ENCODE measurements at places on chromosomes 2 and 18.

DNA sequence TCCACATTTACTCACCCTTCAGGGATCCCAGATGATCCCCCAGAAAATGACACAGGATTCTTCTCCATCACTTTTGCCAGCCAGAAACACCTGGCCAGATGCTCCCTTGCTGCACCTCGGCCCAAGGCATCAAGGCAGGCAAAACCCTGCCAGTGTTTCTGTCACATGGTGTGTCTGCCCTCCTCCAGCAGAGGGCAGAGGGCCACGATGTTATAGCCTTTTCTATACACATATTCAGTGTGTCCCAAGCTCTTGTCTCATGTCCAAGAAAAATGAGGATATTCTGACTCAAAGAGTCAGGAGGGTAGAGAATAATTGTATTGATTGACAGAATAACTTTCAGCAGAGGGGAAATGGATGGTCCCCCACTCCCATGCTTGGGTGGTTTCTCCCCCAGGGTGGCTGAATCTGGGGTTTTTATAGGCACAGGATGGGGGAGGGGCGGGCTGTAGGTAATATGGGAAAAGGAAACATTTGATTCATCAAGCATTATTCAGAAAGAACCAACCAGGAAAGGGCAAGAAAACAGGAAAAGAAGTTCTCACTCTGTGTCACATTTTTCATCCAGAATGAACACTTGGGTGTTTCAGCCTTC is 933.9 kb downstream of the TRIB2 start:
- no peak for DNase-seq

- DNase-seq: no peak
Observed at GRCh38 chr2:239866350-239866749, 158.8 kb downstream of the NDUFA10 start.

DNA sequence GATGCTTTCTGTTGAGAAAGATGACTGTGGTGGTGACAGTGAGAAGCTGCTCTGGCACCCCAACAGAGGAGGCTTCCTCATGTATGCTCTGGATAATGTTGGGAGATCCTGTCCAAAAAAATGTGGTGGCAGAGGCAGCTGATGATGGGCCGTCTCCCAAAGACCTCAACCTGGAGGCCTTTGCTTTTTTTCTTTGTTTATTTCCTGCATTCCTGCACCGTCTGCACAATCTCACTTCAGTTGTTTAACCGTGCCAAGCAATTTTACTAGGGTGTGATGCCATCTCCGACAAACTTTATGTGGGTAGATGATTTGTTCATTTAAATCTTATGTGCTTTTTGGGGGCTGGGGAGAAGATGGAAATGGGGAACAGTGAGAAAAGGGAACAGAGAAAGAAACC is 62.2 kb upstream of the IGFBP5 start:
- no peak for DNase-seq

DNA sequence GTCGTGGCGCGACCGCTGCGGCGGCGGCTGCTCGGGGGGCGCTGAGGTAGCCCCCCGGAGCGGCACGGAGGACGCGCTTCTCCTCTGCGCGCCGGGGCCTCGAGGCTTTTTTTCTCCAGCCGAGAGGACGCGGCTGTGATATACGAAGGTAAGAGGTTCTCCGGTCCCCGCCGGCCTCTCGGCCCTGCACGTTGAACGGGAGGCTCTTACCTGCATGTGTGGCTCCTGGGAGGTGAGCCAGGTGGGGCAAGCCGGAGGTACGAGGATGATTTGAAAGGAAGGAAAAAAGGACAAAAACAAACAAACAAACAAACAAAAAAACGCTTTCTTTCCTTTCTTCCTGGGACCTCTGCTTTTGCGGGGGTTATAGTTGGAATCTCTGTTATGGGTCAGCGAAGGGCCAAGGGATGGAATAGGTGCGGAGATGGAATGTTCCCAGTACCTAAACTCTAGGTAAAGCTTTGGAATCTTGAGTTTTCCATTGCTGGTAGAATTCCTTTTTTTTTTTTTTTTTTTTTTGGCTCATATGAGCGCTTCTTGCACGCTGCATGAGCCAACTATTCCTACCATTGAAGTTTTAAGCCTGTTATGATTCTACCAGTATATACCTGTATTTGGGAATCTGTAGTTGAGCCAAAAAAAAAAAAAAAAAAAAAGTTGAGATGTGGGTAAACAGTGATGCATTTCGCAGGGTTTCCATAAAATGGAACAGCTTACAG is 674 bp downstream of the PTPN4 start:
- no peak for DNase-seq

DNA sequence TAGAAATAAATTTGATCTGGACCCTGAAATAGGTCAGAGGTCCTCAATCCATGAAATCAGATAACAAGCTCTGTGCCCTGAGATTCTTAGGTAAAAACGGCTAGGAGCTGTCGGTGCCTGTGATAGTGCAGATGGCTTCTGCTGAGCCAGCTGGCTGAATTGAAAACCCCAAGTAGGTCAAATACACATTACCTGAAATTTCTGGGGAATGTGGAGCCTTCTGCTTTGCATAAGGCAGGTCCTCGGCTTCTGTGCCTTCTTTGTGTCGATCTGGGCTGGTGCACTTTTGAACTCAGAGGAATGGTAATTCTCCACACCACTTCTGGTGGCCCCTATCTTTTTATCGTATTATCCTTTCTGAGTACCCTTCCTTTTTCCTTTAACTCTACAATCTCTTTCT is 66.6 kb downstream of the CNTNAP5 start:
- DNase-seq: no peak

- no peak for DNase-seq
Observed at GRCh38 chr2:102606353-102606752, 13.0 kb upstream of the SLC9A2 start.

DNA sequence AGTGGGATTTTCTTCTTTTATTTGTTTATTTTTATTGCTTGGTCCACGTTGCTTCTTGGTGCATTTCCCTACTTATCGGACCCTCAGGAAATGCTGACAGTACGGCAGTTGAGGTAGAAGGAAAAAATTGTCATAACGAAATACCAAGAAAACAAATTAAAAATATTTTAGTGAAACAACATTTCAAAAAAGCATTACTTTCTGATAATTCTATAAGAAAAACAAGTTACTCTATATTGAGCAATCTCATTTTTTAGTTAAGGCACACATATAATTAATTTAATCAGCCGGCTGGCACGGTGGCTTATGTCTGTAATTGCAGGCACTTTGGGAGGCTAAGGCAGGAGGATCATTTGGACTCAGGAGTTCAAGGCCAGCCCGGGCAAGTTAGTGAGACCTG is 102.1 kb downstream of the SH3YL1 start:
- no peak for DNase-seq

DNA sequence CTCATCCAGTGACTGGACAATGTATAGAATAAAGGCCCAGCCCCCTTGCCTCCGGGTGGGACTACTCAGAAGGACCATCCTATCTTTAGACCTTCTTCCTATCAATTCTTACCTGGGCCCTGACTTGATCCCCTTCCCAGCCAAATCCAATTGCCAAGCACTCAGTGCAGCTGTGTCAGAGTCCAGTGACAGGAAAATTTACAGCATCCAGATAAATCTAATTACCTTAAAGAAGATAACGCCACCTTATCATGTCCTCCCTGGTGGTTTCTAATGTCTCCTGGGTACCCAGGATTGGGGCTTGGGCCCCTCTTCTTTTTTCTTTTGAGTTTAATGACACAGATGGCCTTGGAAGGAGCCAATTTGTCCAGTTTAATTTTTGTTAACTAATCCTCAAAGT is 19.3 kb downstream of the LHCGR start:
- DNase-seq: no peak

DNA sequence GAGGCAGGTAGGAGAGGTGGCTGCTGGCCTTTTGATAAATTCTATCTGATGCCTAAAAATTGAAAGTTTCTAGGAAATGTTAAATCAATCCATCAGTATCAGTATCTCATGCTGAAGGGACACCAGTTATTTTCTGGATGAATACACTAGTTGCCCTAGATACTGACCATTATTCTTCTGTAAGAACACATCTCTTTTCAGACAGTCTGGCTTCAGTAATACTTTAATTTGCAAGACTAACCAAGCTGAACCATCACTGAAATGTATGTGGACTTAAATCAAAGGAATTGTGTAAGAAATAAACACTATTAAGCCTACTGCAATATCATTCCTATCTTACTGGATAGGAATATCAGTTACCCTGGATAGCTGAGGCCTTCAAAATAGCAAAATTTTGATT is 1546.3 kb downstream of the LRP1B start:
- no peak for DNase-seq

GRCh38 chr2:172693529-172694455 is 41.9 kb upstream of the RAPGEF4 start:
- DNase-seq: no peak

DNA sequence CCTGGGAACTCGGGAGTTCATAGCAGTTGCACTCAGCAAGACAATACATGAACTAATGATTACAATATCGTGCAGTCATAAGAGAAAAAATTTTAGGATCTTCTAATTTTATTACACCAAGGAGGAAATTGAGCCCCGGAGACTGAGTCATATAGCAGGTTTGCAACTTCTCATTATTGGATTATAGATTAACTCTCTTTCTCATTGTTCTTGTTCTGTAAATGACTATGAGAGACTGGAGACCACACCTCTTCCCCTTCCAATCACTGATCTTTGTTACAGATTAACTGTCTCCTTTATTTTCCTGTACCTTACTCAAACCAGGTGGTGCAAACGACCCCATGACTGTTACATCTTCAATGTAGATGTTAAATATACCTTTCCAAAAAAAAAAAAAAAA is 435.8 kb upstream of the DDX18 start:
- DNase-seq: no peak

DNA sequence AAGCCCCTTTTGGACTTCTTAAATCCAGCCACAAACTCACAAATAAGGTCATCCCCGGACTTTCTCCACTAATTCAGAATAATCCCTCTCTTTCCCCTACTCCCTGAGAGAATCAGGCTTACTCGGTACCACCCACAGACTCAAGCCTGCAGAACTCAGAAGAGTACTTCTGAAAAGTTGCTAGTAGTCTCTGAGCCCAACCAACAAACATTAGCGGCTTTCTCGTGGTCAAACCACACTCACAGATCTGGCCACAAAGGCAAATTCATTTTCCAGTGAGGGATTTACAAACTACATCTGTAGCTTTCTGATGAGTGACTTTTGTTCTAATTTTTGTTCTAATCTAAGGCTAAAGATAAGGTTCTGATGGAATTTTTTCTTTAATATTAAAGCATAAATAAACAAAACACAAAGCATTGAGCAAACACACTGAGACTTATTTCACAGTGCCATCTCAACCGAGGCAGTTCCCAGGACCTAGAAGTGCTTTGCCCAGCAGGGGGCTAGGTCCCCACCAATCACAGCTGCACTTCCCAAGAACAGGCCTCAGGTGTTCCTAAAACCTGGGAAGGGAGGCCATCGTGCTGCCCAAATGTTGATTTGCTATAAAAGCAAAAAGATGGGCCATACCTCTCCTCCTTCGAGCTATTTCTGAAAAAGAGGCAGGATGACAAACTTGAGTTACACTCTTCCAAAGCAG is 110.7 kb downstream of the COLEC12 start:
- DNase-seq: no peak

DNA sequence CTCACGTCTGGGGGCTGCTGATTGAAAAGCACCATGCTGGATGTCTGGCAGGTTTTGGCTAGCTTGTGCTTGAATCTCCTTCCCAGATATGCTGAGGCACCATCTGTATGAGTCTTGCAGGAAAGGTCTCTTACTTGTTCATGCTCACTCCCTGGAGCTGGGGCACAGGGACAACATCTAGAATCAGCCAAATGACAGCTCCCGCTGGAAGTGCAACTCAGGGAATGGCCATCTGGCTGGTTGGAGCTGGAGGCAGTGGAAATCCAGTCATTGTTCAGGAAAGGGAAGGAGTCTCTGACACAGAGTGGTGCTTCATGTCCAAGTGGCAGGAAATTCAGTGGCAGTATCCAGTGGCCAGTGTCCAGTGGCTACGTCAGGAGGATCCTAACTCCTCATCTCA is 9.7 kb downstream of the CCDC68 start:
- no peak for DNase-seq

- no peak for DNase-seq
Observed at GRCh38 chr2:214034417-214034816, 376.4 kb upstream of the VWC2L start.

DNA sequence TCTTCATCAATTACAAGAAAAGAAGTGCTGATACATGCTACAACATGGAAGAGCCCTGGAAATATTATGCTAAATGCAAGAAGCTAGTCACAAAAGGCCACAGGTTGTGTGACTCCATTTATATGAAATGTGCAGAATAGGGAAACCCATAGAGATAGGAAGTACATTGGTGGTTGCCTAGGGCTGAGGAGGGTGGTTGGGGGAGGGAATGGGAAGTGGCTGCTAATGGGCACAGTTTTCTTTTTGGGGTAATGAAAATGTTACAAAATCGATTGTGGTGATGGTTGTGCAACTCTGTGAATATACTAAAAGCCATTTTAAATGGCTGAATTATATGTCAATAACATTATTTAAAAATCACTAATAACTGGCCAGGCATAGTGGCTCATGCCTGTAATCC is 24.3 kb upstream of the RESP18 start:
- no peak for DNase-seq

GRCh38 chr2:142879151-142879550 is 1.7 kb downstream of the KYNU start:
- DNase-seq: no peak

All from activated CD4-positive, alpha-beta T cell treated with anti-CD3 and anti-CD28 coated beads, Interleukin-2, amount 50 U/mL, for 1 hour (primary cell).